ENCODE measurements at places on chromosomes 7 and 10. TPM values are rescaled to one million over a fixed set of nuclear protein-coding genes. Genes with fewer than 3 reads are reported as not detected.
A peak's percentile ranks its signal among the peaks of the same experiment; 100 is the strongest.

CALU gene
- total RNA-seq: 39.0 TPM

ERVW-1 gene
- not detected for total RNA-seq

DNA sequence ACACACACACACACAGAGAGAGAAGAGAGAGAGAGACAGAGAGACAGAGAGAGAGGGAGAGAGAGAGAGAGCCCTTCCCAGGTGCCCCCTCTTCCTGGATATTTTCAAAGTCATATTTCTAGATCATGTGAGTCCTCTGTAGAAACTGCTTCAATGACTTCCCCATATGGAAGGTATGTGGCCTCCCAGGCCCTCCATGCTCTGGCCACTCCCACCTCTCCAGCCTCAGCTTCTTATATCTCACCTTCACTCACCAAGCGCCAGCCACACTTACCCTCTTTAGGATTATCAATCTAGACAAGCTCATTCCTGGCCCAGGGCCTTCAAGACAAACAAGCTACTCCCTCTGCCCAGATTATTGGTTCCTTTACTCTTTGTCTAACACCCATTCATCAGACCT is 259.7 kb downstream of the MTERF1 start:
- no peak for DNase-seq

DNA sequence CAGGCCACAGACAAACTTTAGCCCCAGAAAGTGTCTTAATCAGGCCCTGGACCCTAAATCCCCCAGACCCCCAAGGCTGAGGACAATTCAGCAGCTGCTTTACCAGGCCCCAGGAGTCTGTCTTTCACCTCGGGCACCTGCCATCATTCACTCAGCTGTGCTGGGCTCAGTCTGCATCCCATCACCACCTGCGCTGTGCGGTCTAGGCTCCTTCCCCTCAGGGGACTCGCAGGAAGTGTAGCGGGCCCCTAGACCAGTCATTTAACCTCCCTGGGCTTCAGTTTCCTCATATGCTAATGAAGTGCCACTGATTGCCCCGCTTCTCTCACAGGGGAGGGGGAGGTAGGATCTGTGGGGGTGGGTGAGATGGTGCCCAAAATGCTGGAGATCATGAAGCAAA is 76.4 kb upstream of the ZMIZ1 start:
- DNase-seq: peak; percentile 56

DNA sequence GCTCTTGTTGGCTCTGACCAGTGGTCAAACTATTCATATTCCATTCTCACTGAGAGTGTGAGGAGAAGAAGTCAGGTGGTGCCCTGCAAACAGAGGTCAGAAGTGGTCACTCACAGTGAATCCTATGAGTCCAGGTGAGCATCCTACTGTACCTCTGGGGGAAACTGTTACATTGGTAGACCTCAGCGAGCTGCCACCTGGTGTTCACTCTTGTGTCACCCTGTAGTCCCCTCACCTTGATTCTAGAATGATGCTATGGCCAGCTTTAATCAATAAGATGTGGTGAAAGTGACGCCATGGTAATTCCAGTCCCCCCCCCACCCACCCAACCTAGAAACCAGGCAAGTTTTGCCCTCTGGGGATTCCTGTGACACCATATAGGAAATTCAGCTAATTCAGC is 1.2 kb upstream of the AMPH start:
- no peak for DNase-seq

DNA sequence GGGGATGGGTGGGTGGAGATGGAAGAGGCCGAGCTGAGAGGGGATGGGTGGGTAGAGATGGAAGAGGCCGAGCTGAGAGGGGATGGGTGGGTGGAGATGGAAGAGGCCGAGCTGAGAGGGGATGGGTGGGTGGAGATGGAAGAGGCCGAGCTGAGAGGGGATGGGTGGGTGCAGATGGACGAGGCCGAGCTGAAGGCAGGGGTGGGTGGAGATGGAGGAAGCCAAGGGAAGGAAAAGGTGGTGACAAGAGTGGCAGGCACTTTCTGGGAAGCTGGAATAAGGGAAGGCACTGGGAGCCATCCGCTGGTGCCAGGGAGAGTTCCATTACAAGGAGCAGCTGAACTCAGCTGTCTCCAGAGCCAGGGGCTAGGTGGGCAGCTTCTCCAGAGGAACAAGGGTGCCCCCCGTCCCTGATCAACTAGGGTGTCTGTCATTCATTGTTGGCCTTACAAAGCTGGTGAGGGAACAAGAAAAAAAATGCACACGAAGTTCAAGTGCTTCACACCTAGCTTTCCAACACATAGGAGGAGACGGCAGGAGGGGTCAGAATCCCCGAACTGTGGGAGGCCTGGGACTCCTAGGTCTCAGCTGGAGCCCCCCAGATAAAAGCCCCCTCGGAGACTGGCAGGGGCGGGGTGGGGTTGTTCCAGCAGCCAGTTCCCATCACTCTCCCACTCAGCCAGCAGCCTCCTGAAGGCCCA is 62.4 kb downstream of the PROSER2 start:
- DNase-seq: no peak

DNA sequence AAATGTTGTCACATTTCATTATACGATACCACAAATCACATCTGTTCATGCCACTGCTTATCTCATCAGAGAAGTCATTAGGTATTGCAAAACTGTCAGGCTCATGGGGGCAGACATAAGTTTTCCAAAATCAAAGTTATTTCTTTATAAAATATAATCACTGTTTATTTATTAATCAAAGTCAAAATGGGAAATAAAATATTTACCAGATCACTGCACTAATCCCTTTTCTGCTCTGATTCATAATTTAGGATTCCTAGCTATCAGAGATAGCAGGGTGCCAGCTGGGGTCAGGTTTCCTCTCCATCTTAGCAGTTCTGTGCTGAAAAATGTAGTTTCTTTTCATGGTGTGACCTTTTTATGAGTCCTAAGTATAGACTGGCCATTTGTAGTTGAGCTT is 117.7 kb upstream of the LANCL2 start:
- DNase-seq: no peak
